Activated naive CD8-positive, alpha-beta T cell treated with anti-CD3 and anti-CD28 coated beads for 36 hours (primary cell): ENCODE measurements at places on chromosomes 5 and 9. TPM values are rescaled to one million over a fixed set of nuclear protein-coding genes. Genes with fewer than 3 reads are reported as not detected.

DNA sequence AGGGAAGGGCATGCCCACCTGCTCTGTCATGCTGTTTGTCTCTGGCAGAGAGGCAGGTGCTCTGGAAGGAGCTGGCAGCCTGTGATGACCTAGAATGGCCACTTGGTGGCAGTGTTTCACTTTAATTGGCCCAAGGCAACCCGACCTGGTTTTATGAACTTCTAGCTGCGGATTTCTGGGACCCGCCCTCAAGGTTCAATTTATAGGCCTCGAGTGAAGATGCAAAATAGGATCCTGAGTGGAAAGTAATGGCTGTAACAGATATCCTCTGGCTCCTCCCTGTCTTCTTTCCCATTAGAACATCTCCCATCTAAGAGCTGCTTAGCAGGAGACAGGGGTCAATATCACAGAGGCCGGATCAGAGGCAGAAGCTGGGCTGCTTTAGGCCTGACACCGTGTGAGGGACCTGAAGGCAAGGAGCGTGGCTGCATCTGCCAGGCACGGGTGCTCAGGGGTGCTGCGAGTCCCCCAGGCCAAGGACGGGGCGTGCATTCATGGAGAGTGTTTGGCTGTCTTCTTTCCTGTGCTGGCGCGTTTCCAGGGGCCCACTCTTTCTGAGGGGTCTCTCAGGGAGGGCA, 56.7 kb upstream of the SLC28A3 start:
- DNase-seq: peak; percentile 47

The IL31RA gene
- total RNA-seq: not detected

The ZNF79 gene
- 8.6 TPM for total RNA-seq

- no peak for DNase-seq
These were observed 13.2 kb downstream of the TTC39B start for GRCh38 chr9:15293804-15294316.

The FIBCD1 gene
- not detected for total RNA-seq

The DMGDH gene
- not detected for total RNA-seq

DNA sequence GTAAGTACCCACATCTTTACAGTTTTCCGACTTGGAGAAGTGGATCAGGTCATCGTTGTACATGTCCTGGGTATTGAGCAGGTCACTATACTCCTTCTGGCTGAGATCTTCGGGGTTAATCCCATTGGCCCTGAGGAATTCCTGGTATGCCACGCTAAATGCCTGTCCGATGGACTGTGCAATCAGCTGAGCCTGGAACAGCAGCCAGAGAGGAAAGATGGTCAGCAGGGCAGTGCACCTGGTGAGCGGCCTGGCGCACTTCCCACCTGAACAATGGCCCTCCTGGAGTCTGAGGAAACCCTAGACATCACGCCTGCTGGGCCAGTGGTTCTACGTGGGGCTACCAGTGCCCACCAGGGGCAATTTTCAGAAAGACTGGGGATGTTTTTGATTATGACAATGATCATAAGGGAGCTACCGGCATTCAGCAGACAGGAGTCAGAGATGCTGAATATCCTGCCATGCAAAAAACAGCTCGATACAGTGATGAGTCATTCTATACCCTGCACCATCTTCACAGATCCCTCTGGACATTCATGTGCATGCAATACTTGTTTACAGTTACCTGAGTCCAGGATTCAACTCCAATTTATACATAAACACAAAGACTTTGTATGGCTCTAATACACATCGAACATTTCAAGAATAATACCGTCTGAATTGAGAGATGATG, 127.2 kb downstream of the ENTREP1 start:
- DNase-seq: no peak

DNA sequence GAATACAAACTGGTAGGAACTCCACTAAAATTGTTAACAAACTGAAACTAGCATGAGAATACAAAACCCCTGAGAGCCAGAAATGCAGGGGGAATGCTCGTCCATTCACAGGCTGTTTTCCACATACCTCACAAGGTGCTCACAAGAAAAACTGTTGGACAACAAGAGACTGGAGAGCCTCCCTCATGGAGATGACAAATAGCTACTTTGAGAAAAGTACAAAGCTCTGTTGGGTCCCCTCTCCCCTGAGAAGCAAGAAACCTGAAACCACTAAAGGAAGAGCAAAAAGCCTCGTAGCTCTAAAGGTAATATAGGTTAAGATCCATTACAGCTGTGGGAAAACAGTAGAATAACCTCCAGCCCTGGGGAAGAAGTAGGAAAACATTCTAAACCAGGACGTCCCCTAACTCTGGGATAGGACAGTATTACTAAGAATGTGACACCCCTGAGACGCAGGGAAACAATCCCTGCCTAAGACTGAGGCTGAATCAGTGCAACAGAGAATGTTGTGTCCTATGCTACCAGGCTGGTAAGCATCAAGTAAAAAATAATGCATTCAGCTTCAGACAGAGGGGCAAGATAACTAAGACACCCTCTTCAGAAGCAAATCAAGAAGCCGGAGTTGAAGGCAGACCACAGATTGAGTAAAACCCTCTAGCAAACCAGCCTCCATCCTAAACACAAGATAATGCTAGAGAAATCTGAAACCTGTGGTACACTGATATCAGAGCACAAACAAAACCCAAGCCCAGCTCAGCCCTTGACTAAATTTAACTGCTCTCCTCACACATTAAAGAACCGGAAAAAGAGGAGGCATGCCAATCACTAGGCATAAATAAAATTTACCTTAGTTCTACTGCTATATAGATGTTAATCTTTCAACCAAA, 160.2 kb downstream of the SSBP2 start:
- no peak for DNase-seq

DNA sequence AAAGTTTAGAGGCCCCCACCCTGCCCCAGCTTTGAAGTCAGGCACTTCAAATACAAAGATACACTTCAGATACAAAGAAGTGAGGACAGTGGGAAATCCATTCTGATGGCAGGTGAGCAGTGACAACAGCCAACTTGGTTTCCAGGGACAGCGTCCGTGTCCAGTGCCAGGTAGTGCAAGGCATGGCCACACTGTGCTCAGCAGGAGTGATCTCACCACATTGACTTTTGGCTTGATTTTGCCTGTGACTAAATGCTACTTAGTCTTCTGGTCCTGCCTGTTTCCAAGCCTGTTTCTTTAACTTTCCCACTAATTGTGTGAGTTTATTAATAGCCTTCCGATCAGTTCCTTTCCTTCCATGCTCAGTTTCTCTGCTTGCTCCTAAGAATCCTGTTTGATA, 72.6 kb upstream of the PALM2AKAP2 start:
- DNase-seq: no peak

DNA sequence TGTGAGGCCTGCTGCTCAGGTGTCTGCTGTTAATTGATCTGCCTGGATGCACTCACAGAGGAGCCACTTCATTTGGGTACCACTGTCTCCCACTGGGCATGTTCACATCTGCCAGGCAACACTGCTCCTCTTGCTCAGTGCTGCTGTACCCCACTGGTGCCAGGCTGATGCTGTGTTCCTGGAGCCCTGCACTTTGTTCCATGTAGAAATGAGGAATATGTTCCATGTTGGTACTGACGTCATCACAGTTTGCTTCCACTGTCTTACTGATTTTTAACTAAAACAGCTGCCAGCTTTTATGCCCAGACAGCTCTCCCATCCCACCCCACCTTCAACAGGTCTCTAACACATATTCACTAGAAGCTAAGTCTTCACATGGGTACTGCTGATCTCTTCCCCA, 355.7 kb downstream of the LRRC70 start:
- no peak for DNase-seq

DNA sequence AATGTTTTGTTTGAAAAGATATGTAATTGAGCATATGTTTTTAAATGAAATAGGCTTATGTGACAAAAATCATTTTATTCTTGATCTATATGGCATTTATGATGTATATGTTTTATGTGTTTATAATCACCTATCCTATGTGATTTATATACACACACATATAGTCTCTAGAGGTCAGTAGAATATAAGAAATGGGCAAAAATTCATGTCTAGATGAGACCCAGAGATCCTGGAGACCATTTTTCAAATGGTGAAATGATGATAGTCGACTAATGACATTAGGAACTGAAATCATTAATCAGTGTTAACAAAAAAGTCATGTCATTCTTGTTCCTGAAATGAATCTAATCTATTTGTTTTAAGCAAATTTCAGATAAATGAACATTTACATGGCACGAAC, 709.2 kb upstream of the WWC1 start:
- DNase-seq: no peak
